ENCODE measurements at places on chromosomes 5 and 9.

DNA sequence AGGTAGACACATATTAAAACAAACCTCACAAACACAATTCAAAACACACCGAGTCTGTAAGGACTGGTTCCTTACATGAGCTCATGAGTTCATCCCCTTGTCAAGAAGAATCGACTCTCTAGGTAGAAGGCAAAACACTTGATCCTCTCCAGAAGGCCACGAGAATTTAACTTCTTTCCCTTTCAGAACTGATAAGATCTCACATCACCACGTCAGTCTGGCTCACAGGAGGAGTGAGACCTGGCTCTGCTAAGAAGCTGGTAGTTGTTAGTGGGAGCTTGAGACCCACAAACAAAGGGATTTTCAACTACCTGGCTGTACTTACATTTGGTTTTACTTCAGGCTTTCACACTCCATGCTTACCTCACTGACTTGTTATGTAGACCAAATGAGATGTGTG lies 459.2 kb downstream of the ARHGEF28 start:
- DNase-seq: no peak

DNA sequence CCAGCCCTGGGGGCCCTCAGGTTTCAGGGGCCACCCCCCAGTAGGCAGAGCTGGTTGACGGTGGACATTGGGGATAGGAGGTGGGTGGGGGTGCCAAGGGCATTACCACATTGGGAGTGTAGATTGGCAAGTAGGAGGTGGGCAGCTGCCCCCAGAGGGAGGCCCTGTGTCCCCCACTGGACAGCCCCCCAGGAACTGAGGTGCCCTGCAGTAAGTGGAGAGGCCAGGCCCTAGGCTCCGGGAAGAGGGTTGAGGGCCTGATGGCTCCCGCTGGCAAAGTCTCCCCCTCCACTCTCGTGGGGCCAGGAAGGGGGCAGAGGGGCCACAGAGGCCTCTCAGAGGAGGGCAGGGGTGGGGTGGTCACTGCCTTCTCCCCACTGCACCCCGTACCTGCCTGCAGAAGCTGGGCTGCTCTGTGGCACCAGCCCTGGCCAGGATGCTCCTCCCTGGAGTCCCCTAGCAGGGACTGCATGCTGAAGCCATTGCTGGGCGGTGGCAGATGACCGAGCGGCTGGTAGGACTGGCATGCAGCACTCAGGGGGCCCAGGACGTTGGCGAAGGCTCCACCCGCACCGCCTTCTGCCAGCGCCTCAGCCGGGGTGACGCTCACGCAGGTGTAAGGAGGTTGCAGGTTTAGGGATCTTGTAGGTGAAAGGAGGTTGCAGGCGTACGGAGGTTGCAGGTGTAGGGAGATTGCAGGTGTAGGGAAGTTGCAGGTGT lies 89.6 kb upstream of the CACNA1B start:
- no peak for DNase-seq

GRCh38 chr9:84122572-84122971 lies 142.0 kb downstream of the RMI1 start:
- DNase-seq: no peak

- no peak for DNase-seq
Observed at GRCh38 chr5:127406326-127407121, 110.9 kb upstream of the PRRC1 start.

GRCh38 chr5:56278335-56278753 lies 45.2 kb upstream of the ANKRD55 start:
- DNase-seq: no peak

- DNase-seq: no peak
Observed at GRCh38 chr5:126023994-126024441, 399.2 kb upstream of the GRAMD2B start.

- no peak for DNase-seq
Observed at GRCh38 chr9:121652838-121653231, 1.4 kb downstream of the DAB2IP start.

- no peak for DNase-seq
Observed at GRCh38 chr5:107306002-107306401, 364.7 kb downstream of the EFNA5 start.

- DNase-seq: no peak
Observed at GRCh38 chr9:123796094-123796493, 133.8 kb downstream of the DENND1A start.

DNA sequence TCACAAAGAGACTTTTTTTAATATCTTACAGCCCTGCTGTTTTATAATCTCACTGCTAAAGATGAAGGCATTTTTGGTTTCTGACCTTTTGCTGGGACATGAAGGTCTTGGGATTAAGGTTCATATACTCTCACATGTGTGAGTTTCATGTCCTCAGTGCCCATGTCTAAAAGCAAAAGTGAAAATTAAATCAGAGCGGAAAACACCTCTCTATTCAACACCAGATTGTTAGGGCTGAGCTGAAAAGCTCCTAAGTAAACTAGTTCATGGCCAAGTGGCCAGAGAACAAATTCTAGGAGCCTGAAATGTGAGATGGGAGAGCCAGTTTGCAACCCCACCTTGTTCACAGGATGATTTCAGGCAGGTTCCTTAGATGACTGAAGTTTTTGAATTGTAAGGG lies 110.9 kb downstream of the GRIA1 start:
- DNase-seq: no peak

GRCh38 chr5:94746731-94747124 lies 128.3 kb downstream of the SLF1 start:
- DNase-seq: no peak

DNA sequence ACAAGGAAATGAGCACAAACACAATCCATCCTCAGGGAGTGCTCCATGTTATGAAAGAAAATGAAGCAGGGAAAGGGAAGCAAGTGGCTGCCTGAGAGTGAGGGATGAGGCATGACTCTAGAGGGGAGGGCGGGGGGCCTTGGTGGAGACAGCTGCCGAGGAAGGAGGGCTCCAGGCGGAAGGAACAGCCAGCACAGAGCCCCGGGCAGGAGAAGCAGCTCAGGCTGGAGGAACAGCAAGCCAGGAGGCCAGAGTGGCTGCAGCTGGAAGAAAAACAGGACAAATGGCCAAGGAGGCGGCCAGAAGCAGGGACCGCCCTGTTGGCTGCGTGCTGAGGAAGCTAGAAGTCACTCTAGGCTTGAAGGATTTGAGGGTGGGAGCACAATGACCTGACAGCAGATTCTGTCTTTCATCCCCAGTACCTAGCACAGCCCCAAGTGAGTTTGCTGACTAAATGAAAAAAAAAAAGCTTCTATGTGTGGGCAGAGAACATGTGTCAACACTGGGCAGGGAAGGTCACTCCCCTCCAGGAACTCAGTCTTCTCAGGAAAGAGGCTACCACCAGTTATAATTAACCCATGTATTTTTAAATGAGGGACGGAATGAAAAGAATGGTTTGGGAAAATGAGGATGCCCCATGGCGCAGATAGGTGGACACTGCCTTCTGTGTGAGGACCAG lies 142.8 kb downstream of the DCP2 start:
- no peak for DNase-seq

DNA sequence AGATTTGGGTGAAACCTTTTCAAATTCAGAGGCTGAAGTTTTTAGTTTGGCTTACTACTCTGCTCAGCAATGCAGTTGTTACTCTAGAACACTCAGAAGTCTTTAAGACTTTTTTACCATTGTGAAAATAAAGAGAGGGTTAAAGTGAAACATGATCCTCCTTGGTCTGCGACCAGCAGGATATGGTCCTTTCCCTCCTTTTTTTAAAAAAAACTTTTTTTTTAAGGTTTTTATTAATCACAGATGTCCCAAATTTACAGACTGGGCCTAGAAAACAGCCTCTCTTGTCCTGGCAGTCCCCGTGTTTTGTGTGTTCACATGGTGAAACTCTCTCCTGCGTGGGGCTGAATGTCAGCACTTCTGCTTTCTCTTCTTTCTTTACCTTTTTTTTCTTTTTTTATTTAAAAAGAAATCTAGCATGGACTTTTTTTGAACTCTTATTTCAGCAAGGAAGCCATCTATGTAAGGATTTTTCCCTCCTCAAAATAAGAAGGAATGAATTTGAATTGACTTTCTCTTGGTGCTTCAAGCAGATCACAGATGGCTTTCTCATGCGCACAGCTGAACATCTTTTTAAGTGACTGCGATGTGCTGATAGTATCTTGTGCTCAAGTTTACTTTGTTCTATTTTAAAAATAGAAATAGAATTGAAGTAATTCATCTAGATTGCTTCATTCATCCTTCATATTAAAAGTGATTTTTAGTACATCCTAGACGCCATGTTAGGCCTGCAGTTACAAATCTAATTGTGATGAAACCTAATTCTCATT lies 128.7 kb upstream of the OTULINL start:
- DNase-seq: no peak

- DNase-seq: no peak
Observed at GRCh38 chr5:156913719-156914370, 49.2 kb downstream of the TIMD4 start.

- DNase-seq: no peak
Observed at GRCh38 chr5:2015961-2016360, 133.2 kb upstream of the IRX4 start.

GRCh38 chr9:73121375-73121935 lies 30.2 kb upstream of the ANXA1 start:
- DNase-seq: no peak

GRCh38 chr5:120304663-120305062 lies 159.4 kb upstream of the PRR16 start:
- no peak for DNase-seq

DNA sequence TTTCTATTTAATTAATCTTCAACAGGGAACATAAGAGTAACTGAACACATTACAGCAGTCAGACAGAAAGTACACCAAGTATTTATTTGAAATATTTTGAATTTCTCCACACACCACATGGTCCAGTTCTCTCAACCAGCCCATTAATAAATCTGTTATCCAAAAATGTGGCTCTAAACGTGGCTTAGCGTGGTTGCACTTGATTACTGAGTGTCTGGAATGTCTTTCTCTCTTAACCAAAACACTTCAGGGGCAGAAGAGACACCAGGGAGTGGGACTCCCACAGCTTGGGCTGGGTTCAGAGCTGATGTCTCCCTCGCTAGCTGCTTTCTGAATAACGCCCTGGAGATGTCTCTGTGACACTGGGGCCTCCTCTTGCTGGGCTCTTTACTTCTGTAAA lies 52.6 kb upstream of the FANCC start:
- no peak for DNase-seq

DNA sequence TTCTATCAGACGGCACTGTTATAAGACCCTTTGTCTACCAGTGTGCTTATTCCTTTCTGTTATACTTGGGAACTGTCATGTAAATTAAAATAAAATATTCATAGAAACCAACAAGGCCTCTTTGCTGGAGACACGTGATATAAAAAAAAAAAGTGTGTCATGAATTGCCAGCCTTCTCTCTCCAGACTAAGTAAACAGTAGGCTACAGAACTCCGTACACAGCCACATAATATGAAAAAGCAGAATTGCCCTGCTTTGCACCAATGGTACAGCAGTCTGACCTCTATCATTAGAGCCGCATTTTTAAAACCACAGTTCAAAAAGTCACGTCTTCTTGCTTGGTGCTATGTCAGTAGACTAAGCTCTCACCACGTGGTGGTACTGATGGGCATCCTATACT lies 231.3 kb downstream of the SEMA5A start:
- DNase-seq: no peak

DNA sequence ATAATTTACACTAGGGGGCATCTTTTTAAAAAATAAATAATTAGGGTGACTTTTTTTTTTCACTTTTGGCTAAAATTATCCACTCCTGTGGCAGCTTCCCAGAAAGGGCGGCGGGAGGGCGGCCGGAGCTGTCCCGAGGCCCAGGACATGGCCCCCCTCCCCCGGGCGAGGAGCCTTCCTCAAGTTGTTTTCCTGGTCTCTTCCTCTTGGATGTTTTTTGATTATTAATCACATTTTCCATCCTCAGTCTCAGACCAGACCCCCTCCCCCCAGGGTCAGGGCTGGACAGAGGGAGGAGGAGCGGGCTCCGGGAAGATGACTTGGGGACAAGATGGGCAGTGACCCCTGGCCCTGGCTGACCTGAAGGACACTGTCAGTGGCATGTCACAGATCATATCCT lies 4.7 kb upstream of the CNTFR start:
- no peak for DNase-seq

DNA sequence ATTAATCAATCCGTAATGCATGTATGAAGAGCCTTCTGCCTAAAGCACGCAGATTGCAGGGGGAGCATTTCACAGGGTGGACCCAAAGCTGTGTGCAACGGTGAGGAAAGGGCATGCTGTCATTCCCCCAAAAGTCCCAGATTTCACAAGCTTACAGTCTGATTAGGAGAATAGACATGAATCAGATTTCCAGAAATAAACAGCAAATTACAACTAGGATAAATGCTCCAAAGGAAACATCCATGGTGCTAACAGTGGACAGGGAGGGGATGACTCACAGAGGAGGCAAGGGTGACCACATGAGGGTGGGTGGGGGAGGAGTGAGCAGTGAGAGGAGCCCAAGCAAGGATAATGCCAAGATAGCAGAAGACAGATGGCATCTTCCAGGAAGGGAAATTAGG lies 258.4 kb upstream of the TAS2R1 start:
- DNase-seq: no peak

- DNase-seq: no peak
Observed at GRCh38 chr5:171275841-171276544, 33.1 kb upstream of the TLX3 start.

- no peak for DNase-seq
Observed at GRCh38 chr5:135398160-135398854, 724 bp downstream of the MACROH2A1 start.

DNA sequence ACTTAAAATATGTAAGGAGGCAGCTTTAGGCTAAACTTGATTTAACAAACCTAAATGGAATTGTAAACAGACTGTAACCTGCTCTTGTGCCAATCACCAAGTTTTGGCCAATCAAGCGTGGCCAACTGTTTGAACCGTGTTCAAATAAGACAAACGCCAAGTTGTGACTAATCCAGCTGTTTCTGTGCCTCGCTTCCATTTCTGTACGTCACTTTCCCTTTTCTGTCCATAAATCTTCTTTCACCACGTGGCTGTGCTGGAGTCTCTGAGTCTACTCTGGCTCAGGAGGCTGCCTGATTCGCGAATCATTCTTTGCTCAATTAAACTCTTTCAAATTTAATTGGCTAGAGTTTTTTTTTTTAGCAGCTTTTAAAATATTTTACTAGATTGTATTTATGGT lies 71.3 kb downstream of the LIX1 start:
- peak; percentile 12 for DNase-seq

- DNase-seq: peak; percentile 38
Observed at GRCh38 chr9:133135146-133135745, 14.2 kb upstream of the RALGDS start.

DNA sequence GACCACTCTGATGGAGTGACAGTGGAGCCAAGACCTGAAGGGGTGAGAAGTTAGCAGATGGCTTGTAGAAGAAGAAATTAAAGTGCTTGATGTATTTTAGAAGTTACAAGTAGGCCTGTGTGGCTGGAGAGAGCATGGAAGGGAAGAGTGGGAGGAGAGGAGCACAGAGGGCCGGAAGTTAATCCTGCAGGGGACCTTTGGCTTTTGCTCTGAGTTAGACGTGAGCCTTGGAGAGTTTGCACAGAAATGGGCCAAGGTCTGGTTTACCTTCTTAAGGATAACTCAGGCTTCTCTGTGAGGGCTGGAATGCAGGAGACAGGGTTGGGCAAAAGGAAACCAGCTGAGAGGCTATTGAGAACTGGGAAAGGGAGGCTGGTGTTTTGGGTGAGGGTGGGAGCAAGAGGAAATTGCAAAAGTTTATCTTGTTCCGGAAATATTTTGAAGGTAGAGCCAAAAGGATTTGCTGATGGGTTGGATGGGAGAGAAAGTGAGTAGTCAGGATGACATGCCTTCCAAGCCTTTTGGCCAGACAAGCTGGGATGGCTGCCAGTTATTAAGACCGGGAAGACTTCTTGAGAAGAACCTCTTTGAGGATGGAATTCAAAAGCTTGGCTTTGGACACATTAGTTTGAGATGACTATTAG lies 17.5 kb upstream of the F2RL1 start:
- no peak for DNase-seq

All from hippocampal formation (tissue), 2 donors.